Coronary artery (tissue), 2 donors: ENCODE measurements at places on chromosomes 13 and 19.

- no peak for DNase-seq
Observed at GRCh38 chr19:6476155-6476895, 5.3 kb downstream of the DENND1C start.

- peak; percentile 73 for DNase-seq
Observed at GRCh38 chr19:18401580-18402112, 4.2 kb upstream of the LRRC25 start.

GRCh38 chr13:108961542-108962125 is 332.2 kb downstream of the MYO16 start:
- DNase-seq, result no peak

DNA sequence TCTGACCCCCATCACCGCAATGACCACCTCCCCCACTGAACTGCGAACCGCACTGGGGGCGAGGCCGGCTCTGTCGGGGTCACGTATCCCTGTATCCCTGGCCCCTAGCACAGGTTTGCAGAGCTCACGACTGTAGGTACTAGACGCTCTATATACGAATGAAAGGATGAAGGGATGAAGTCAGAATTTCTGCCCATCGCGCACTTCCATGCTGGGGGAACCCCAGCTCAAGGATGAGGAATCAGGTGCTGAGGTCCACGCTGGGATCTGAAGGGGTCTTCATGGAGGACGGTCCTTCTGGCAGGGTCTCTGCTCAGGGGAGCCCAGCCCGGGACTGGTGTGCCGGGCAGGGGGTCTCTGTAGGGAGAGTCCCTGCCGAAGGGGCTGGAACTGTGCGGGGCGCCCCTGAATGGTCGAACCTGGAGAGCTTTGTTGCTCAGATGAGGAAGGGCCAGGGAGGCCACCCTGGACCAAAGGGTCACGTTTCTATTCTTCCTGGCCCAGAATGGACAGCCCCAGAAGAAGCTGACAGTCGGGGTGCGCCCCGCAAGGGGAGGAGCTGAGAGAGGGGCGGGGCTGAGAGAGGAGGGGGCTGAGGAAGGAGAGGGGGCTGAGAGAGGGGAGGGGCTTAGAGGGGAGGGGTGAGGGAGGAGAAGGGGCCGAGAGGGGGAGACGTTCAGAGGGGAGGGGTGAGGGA is 37.9 kb upstream of the SEMA6B start:
- no peak for DNase-seq

- no peak for DNase-seq
Observed at GRCh38 chr13:42021851-42022250, 26.6 kb upstream of the DGKH start.

GRCh38 chr19:2984215-2984528 is 6.8 kb downstream of the TLE6 start:
- DNase-seq, result no peak

DNA sequence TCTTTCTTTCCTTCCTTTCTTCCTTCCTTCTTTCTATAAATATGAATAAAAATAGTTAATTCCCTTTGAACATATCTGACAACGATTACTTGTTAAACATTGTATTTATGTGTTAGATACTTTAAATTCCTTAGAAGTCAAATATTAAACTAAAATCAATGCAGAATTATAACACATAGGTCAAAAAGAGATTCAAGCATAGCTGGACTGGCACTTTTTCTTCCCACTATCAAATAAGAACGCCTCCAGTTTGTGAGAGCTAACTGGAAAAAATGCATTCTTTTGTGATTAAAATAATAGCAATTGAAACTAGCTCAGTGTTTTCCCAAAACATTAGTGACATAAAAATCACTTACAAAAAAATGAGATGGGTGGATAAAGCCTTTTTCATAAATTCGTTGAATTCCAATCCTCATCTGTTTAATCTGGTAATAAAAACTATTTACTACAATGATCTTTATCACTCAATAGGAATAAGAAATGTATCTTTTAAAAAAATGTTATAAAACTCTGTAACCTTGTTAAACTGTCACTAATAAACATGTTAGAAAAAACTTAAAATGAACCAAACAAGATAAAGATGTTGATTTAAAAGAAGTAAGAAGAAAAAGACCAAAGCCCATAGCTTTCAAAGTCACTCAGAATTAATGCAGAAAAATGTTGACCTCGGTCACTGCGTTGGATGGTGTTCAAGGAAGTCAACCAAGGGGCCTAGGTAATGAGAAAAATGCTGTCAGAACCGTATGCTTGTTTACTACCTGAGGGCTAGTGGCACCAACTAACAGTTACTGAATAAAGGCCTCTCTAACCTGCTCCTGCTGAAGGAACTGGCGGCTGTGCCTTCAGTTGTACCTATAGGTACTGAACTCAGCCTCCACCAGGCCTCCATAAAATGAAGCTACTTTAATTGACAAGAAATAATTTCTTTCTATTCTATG is 1039.5 kb upstream of the SLC10A2 start:
- DNase-seq, result no peak
